ENCODE measurements at places on chromosomes 1 and 21.
A peak's percentile ranks its signal among the peaks of the same experiment; 100 is the strongest.

DNA sequence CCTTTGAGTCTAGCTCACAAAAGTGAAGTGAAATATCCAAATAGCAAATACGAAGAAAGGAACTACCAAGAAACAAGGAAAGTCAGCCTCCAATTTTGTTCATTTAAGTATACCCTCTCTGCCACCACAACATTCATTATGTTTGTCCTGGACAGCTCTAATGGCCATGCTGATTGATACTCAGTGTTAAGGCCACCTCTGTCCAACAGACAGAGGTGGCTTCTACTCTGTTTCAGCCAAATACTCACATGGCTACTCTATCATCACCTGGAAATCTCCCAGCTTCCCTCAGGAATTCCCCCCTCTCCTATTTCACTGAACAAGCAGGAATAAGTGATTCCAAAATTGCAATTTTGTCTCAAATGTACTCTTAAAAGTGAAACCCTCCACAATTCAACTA is 10.7 kb downstream of the APP start:
- no peak for DNase-seq

DNA sequence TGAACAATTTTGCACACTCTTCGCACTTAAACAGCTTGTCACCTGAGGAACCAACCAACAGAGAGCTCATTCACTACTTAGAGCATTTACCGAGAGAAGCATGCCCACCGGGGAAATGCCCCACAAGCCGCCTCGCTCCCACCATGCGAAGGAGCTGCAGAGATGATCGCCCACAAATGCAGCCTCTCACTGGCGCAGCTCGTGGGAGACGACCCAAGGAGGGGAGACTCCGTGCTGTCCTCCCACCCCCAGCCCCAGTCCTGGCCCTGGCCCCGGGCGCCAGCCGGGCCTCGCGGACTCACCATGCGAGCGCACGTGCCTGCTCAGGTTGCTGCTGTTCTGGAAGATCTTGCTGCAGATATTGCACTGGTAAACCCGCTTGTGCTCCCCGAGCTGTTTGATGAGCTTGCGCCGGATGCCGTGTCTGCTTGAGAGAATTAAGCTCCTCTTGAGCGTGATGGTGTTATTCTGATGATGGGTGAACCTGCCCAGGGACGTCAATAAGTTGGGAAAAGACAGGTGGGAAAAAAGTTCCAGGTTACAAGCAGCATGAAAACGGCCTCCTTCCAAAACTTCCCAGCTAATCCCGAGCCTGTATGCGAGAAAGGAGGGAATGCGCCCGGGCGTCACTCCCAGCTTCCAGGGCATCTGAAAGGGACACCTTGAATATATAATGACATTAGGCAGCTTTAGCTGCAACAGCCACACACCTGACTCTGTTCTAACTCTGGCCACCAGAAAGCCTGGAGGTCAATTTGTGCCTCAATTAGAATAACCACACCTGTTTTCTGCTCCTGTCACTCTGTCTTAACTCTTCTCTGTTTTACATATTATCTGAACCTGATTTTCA is 42.8 kb downstream of the PRDM15 start:
- DNase-seq: no peak

GRCh38 chr1:44049839-44050238 is 18.6 kb upstream of the SLC6A9 start:
- peak; percentile 95 for DNase-seq

- no peak for DNase-seq
These were observed 62.1 kb upstream of the TTC34 start for GRCh38 chr1:2863648-2863963.

- peak; percentile 71 for DNase-seq
These were observed 181.7 kb upstream of the DPYD start for GRCh38 chr1:98102345-98103030.

DNA sequence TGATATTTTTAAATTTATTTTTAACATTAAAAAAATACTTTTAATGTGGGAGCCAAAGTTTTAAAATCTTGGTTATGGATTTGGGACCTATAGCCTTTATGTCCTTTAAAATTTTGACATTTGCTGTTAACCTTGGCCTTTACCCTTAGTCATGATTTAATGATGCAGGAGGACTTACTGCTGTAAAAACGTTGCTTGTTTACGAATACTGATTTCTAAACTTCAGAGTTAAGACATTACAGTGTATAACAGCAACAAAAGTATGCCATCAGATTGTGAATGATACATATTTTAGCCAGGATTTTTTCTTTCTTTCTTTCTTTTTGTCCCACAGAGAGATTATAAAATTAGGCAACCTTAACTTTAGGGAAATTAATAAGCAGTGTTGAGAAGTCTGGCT is 8.9 kb downstream of the RBM15 start:
- no peak for DNase-seq

DNA sequence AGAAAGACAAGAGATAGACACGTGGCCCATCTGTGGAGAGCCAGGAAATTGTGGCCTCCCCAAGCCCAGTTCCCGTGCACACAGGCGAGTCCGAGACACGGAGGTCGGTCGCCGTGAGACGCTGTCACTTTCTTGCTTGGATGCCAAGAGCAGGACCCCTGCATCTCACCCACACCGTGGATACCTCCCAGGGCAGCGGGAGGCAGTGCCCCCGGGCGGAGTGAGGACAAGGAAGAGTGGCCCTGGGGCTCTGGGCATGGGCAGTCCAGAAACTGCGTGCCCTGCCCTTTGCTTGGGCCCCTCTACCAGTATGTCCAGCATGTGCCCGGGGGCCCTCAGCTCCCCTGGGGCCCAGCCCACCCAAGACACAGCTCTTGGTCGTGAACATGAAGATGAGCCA is 24.7 kb upstream of the ARHGEF16 start:
- no peak for DNase-seq

- DNase-seq: peak; percentile 98
These were observed at the start of gene MGST3 for GRCh38 chr1:165630629-165631341. TSS of gene MGST3 (plus strand) at chr1:165631234. CDS start at chr1:165649848, 18,614 bp downstream.

DNA sequence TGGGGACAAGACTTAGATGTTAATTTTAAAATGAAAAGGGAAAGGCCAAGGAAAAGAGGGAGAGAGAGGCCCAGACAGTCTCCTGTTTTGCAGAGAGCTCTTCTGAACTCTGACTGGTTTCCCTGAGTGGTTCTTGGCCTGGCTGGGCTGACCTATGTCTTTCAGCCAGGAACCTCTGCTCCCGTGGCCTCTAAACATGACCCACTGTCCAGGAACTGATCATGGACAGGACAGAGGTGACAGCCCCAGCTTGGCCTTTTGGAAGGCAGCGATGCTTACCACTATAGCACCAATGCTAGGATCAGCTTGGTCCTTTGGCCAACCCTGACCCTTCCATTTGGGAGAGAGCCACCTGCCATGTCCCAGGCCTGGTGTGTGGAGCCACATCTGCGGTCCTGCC is 55.2 kb downstream of the PRDM16 start:
- DNase-seq: no peak

- no peak for DNase-seq
These were observed 499.0 kb downstream of the SIPA1L2 start for GRCh38 chr1:232130815-232131480.

GRCh38 chr1:97245026-97245425 is 523.4 kb downstream of the PTBP2 start:
- no peak for DNase-seq

GRCh38 chr1:244265507-244265906 is 186.2 kb downstream of the ADSS2 start:
- no peak for DNase-seq

DNA sequence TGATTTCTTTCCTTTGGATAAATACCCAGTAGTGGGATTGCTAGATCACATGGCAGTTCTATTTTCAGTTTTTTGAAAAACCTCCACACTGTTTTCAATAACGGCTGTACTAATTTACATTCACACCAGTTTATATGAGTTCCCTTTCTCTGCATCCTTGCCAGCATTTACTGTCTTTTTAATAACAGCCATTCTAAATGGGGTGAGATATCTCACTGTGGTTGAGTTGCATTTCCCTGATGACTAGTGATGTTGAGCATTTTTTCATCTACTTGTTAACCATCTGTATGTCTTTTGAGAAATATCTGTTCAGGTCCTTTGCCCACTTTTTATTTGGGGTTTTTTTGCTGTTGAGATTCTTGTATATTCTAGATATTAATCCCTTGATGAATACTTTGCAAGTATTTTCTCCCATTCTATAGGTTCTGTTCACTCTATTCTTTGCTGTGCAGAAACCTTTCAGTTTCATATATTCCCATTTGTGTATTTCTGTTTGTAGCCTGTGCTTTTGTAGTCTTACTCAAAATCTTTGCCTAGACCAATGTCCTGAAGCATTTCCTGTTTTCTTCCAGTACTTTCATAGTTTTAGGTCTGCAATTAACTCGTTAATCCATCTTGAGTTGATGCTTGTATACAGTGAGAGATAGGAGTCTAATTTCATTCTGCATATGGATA is 7.3 kb downstream of the HENMT1 start:
- no peak for DNase-seq

DNA sequence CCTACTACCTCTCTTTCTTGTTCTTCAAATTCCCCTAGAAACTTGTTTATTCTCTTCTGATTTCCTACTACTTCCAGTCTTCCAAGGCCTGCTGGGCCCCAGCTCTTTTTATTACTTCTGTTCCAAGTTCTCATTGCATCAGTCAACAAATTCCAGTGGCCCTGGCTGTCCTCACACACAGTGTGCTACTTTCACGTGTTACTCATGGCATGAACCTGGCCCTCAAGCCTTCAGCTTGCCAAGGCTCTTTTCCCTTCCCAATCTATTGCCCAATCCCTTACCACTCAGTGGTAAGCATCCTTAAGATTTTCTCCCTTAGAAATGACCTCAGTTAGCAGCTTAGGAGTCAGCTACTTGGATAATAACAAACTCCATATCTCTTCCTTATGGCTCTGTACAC is 613.5 kb downstream of the LMO4 start:
- DNase-seq: peak; percentile 61

DNA sequence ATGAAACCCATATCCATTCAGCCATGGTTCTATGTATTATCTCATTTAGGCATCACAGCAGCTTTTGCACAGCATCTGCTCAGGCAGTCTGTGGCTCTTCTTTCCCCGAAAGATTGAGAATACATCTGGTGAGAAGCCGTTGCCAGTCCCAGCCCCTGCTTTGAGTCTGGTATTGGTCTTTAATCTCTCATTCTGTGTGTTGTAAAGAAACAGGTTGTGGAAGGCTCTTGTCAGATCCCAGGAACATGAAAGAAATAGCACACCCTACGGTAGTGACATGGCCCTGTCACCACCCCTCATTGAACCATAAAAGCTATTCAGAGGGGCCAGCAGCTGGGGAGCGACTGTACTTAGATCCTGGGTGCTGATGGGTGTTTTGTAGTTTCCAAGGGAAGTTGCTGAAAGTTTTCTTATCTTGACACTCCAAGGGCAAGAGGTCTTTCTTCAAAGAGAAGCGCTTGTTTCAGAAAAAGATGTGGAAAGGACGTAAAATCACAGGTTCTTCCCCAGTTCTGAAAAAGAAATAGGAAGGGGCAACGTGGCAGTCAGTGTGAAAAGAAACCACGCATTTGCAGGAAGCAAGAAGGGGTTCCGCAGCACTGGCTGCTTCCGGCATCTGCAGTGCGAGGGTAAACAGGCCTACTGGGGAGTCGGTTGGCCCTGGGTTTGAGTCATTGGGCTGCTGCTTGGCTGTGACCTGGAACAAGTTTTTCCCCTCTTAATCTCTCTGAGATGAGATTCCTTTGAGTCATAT is 145.0 kb downstream of the DHRS3 start:
- peak; percentile 50 for DNase-seq

DNA sequence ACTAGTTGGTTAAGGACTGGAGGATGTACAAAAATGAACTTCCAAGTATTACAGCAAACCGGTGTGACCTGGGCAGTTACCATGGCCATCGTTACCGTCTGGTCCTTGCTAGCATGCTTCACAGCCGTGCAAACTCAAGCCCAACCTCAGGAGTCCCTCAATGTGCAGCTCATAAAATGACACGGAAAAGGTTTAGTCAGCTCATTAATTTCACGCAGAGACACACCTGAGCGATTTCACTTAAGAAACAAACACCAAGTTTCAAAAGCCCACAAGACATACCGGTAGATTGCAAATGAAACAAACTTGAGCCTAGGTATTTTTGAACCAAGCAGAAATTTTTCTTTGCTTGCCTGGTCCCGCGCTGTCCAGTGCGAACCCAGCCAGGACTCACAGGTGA is 105.0 kb upstream of the ADAR start:
- DNase-seq: no peak

DNA sequence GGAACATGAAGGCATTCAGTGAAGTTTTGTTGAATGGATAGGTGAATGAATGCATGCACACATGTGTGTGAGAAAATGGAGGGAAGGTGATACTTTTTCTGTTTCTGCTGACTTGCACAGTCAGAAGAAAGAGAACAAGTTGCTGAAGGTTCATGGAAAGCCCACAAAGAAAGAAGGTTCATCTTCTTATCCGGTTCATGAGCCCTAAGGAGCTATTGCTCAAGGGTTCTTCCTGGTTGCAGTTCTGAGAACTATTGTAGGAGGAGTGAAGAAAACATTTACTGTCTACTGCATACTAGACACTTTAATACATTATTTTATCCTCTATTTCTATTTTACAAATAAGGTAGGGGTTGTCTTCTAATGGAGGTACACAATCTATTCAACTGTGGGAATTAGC is 13.4 kb upstream of the NIBAN1 start:
- no peak for DNase-seq

DNA sequence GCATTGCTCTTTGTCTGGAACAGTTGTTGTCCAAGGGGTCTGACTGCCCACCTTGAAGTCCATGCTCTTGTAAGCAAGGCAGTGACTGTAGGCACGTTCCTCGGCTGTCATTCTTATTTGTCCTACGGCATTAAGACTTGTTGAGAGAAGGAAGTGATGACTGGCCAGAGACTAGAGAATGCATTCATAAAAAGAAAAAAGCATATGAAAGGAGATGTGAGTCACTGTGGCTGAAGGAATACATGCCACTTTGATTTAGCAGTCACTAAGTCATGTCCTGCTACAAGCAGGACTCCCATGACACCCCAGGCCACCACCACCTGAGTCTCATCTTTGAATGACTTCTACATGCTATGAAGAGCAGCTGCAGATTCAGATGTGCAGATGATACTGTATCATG is 50.5 kb downstream of the CNN3 start:
- DNase-seq: peak; percentile 40
